ENCODE measurements at places on chromosomes 4 and X.
A peak's percentile ranks its signal among the peaks of the same experiment; 100 is the strongest.

GRCh38 chr4:98994474-98995182 lies 893 bp upstream of the METAP1 start:
- peak; percentile 16 for DNase-seq

GRCh38 chrX:81261576-81261975 lies 59.7 kb downstream of the SH3BGRL start:
- no peak for DNase-seq

- DNase-seq = no peak
Measured at GRCh38 chr4:156547439-156547838, 424.2 kb downstream of the PDGFC start.

DNA sequence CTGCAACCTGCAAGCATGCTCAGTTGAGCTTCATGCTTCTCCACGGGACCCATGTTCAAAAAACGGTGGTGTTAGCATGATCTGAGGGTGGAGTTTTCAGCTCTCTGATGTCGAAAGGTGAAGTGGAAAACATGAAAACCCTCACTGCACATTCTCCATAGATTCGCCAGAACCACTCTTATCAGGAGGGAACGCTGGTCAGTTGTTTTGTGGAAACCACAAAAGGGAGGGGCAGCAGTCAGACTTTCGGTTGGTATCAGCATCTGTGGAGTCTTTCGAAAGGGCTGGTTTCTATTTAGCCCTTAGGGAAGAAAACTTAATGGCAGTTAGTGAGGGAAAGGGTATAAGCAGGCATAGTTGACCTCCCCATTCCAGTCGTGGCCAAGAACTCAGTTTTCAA lies 12.6 kb downstream of the PPA2 start:
- DNase-seq = no peak
